ENCODE measurements at places on chromosomes 12 and 14.

- no peak for DNase-seq
These were observed 46.6 kb upstream of the CDKN3 start for GRCh38 chr14:54350203-54350602.

DNA sequence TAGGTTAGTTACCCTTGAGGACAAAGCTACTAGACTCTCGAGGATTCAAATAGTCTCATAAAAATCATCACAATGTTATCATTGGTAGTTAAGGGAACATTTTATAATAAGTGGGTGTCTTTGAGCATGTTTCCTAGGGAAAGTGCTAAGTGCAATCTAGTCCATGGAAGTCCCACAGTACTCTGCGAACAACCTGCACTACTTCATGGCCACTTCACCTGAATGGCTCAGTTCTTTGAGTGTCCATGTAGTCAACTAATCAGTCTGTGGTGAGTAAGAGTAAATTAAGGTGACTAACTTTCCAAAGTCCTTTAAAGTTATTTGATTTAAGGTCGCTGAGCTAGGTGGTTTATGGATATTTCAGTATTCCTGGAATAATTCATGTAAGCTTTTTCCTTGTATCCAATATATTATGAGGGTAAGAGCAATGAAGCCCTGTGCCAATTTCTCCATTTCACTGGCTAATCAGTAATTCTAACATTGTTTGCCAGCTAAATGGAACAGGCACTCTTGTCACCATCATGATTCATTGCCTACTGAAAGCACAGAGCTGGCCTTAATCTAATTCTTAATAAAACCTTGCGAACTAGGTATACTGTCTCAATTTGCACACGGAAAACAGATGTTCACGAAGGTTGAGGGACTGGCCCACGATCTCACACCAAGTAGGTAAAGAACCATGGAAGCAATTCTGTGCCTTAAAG, 495.1 kb downstream of the APAF1 start:
- no peak for DNase-seq

DNA sequence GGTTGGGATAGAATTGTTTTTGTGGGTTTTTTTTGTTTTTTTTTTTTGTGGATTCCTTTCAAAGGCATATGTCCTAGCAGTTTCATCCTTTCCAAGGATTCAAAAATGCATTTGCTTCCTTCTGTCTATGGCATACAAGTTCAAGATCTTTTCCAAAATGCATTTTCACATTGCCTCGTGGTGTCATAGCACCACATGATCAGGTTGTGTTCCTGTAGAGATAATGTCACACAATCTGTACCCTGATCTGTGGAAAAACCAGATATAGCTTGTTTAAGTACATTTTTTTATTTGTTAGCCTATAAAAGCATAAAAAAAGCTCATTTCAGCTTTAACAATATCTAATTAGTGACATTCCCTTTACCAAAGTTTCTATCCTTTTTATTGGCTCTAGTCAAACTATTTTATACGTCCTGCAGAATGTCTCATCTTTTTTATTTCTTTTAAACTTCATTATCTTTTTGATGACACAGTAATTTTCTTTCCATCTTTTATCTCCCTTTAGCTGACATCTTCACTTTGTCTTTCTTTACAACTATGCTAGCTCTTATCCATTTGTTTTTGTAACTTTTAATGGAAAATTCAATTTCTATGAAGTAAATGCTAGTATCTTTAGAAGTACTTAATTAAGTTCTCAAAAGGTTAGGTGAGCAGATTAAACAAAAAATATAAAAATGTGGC, 106.0 kb upstream of the NOVA1 start:
- no peak for DNase-seq

DNA sequence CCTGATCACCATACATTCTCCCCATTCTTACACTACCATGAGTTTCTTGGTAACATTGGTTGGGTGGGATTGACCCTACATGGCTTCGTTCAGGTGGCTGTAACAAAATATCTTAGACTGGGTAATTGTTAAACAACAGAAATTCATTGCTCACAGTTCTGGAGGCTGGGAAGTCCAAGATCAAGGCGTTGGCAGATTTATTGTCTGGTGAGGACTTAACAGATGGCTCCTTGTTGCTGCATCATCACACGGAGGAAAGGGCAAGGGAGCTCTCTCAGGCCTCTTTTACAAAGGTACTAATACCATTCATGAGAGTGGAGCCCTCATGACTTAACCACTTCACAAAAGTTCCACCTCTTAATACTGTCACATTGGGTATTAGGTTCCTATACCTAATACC, 116.7 kb upstream of the EGLN3 start:
- no peak for DNase-seq

GRCh38 chr12:132562489-132563021, 47.8 kb downstream of the LRCOL1 start:
- DNase-seq, result no peak

DNA sequence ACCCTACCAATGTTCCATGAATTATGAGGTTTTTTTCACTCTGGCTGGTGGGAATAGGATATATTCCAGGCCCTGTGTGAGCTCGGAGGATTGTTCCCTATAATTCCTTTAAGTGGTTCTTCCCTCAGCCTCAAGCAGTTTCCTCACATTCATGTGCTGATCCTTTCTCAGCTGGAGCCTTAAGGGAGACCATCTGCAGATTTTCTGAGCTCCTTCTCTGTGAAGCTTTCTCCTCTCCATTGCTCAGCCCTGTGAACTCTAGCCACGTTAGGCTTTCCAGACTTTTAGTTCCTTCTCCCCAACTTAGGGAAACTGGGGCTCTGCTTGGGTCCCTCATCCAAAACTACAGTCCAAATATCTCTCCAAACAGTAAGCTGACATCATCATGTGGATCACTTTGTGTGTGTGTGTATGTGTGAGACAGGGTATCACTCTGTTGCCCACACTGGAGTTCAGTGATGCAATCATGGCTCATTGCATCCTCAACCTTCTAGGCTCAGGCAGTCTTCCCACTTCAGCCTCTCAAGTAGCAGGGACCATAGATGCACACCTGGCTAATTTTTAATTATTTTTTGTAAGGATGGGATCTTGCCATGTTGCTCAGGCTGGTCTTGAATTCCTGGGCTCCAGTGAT, 219.5 kb upstream of the OTX2 start:
- DNase-seq, result no peak

DNA sequence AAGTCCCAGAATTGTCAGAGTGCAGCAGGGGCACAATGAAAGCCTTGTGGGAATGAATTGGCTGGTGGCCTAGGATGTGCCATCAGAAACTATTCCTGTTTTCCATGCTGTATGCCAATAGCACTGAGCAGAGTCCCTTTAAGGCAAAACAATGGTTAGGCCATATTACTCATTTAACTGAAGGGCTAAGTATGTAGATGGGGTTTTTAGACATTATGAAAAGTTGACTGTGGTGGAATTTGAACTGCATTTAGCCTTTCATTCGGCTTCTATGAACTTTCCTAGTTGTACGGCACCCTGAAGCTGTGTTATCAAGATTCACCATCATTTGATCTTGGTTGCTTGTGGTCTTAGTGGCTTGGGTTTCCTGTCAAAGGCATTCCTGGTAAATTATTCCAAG, 24.8 kb downstream of the IL26 start:
- DNase-seq, result no peak

DNA sequence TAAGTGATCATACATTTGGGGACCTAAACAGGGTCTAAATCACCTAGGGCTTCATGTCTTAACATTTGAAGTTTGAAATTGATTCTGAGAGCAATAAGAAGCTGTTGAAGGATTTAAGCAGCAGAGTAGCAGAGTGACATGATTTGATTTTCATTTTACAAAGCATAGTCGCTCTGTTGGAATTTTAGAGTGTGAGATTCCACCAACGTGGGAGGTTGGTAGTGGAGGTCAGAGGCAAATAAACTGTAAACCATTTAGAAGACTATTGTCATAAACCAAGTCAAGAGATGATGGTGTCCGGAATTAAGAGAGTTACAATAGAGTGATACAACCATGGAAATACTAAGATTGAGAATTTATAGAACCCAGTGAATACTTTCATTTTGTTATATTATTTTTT, 52.7 kb upstream of the ZDHHC17 start:
- no peak for DNase-seq

DNA sequence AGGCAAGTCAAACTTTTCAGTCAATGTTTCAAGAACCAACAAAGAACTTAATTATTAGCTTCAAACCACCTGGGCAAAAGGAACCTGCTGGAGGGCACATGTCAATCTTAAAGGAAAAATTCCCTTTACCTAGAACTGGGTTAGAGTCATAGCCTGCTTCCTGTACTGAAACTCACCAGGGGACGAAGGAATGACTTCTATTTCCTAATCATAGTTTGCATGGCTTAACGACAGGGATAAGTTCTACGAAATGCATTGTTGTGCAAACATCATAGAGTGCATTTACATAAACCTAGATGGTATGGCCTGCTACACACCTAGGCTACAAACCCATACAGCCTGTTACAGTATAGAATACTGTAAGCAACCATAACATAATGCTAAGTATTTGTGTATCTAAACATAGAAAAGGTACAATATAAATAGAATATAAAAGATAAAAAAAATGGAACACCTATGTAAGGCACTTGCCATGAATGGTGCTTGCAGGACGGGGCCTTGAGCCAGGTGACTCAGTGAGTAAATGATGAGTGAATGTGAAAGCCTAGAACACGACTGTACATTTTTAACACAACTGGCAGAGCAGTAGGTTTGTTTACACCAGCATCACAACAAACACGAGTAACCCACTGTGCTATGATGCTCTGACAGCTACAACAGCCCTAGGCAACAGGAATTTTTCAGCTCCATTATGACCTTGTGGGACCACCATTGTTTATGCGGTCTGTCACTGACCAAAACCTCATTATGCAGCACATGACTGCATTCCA, 234.9 kb upstream of the CAND1 start:
- no peak for DNase-seq

DNA sequence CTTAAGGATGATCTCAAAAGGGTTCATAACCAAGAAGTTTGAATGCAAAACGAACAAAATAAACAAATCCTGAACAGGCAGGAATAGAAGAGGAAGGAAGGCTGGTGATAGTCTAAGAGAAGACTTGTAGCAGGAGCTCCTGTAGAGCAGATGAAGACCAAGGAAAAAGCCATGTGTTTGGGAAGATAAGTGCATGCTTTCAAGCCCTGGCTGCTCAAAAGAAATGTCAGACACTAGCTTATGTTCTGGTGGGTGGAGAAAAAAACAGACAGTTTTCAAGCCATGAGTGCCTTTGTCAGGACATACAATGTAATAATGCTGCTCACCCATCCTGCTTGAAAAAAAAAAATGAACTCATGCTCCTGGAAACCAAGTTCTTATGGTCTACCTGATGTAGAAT, 27.4 kb downstream of the TAOK3 start:
- DNase-seq, result no peak

DNA sequence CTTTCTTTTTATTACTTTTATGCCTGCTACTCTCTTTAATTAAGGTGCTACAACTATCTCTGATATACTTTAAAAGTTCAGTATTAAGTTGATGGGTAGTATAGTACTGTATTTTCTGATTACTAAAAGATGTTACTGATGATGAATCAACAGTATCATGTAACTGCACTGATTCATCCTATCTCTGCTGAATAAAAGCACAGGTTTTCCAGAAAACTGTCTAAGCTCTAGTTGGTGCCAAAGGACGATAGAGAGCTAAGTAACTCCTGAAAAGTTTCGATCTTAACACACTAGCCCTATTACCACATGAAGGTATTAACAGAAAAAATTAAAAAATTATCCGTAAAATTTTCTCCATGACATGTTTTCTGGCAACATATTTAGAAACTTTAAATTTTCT, 2.1 kb downstream of the SCAF11 start:
- DNase-seq, result no peak

DNA sequence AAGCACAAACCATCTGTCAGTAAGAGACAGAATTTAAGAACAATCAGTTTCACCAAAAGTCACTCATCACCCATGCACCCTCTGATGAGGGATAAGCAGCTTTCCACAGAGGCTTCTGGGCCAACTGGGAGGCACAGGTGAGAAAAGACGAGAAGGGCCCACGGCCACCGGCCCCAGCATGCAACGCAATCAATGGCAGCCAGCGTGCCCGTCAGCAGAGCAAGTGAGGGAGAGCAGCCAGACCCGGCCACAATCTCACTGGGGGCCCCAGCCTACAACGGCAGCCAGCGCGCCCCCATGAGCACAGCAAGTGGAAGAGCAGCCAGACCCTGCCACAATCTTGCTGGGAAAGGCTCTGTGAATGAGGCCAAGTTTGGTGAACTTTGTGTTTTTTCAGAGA, 13.3 kb downstream of the ANKLE2 start:
- DNase-seq, result no peak

GRCh38 chr12:34602213-34602940, 580.1 kb downstream of the ALG10 start:
- DNase-seq, result no peak

- DNase-seq, result no peak
These were observed 475.4 kb downstream of the NPAS3 start for GRCh38 chr14:33414041-33414440.

DNA sequence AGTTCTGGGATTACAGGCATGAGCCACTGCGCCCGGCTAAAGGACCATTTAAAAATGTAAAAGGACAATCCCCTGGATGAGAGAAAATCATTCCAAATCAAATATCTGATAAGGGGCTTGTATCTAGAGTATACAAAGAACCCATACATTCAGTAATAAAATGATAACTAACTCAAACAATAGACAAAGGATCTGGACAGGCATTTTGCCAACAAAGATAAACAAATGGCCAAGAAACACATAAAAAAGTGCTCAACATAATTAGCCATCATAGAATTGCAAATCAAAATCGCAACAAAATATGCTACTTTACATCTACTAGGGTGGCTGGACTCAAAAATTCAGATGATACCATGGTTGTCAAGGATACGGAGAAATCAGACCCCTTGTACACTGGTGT, 8.5 kb upstream of the BICD1 start:
- no peak for DNase-seq

DNA sequence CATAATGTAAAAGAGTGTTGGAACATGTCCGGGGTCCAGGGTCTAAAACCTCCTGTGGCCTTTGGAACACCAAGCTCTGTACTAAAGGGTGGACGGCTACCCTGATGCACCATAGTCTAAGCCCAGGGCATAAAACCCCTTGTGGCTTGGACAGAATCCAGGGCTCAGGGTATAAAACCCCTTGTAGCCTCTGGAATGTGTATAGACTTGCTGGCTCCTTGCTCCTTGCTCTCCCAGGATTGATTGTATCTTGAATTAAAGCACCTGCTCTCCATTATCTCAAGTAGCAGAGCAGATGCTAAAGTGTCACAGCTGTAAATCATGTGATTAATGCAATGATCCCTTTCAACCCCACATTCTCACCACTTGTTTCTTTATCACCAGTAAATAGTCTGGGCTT, 556.5 kb downstream of the LRFN5 start:
- DNase-seq, result no peak

- no peak for DNase-seq
These were observed 137.4 kb downstream of the TPH2 start for GRCh38 chr12:72075891-72076557.

GRCh38 chr14:69948351-69948750, 69.1 kb downstream of the SMOC1 start:
- no peak for DNase-seq

GRCh38 chr14:99759546-99759925, 33.7 kb upstream of the EML1 start:
- DNase-seq, result no peak

DNA sequence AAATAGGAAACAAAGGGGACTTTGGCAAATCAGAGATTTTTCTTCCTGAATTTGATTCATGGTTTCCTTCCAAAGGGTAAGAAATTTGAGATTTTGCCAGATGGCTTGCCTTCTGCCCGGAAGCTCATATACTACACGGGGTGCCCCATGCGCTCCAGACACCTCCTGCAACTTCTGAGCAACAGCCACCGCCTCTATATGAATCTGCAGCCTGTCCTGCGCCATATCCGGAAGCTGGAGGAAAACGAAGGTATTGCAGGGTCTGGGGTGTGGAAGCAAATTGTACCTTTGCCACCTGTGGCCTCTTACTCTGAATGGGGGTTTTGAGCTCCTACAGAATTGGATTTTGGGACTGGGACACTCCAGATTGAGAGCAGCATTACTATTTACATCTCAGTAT, 63.5 kb downstream of the FRMD6 start:
- no peak for DNase-seq

All from stimulated activated CD8-positive, alpha-beta memory T cell treated with anti-CD3 and anti-CD28 coated beads, Interleukin-7, amount 100 ng/mL, for 1 hour (primary cell).